ENCODE measurements at places on chromosomes 16 and 17.

GRCh38 chr17:17999364-18000029, 26.8 kb downstream of the DRC3 start:
- no peak for DNase-seq

GRCh38 chr16:20221208-20221607, 106.1 kb downstream of the GP2 start:
- DNase-seq, result no peak

DNA sequence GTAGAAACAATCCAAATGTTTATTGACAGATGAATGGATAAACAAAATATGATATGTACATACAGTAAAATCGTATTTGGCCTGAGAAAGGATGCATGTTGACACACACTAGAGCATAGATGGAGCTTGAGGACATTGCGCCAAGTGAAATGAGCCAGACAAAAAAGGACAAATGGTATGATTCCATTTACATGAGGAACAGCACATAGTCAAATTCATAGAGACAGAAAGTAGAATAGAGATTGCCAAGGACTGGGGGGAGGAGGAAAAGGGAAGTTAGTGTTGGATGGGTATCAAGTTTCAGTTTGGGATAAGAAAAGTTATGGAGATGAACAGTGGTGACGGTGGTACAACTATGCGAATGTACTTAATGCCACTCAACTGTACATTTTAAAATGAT, 47.9 kb downstream of the COPRS start:
- peak; percentile 80 for DNase-seq

DNA sequence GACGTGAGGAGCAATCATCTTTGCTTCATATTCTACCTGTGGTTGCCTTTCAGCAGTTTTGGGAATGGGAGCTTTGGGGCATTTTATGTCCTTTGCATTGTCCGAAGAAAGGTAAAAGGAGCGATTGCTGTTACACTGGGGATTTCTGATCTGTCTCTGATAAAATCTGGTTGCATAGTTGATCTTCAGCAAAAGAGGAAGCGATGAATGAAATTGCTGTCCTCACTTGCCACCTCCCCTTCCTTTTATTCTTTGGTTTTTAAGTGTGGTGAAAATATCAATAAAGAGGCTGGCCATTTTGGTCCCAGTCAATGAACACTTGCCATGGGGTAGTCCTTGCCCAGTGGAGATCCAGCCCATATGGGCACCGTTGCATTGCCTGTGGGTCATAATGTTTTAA, 236.8 kb downstream of the MSI2 start:
- DNase-seq, result no peak

- DNase-seq, result no peak
Observed at GRCh38 chr16:51658531-51658930, 507.5 kb upstream of the SALL1 start.

DNA sequence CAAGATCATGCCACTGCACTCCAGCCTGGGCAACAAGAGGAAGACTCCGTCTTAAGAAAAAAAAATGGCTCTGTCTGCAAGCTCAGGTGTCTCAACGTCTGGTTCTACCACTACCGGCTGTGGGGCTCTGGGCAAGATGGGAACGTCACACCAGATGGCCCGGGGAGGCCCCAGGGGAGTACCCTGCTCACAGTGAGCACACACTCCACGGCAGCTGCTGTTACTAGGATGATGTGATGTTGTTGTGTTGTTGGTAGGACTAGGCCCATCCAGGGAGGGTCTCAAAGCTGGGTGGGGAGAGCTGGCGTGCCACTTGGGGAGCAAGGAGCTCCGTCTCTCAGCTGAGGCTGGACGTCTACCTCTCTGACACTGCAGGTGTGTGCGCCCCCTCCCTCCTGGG, 9.4 kb upstream of the NPTX1 start:
- DNase-seq, result no peak

GRCh38 chr17:74744714-74745547, 3.5 kb upstream of the NHERF1 start:
- DNase-seq, result peak; percentile 69

- no peak for DNase-seq
Observed at GRCh38 chr16:79929260-79929965, 328.9 kb upstream of the MAF start.

- no peak for DNase-seq
Observed at GRCh38 chr16:85753559-85753958, 2.7 kb upstream of the C16orf74 start.

- DNase-seq, result no peak
Observed at GRCh38 chr17:72671016-72671415, 421.5 kb downstream of the SLC39A11 start.

DNA sequence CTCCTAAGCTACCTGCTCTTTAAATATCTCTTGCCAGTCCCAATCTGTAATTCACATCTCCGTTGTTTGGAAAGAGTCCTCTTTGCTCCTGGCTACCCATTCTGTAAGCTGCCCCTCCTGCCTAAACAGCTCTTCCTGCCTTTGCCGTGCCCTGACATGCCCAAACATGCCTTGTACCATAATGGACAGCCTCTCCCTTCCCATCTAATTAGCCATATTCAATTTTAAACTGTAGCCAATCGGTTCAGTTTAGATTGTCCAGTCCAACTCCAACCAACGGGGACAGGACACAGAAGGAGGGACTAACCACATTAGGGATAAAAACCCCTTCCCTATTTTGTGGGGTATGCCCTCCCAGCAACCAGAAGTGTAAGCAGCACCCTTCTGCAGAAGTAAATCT, 30.6 kb upstream of the CLEC3A start:
- DNase-seq, result no peak

DNA sequence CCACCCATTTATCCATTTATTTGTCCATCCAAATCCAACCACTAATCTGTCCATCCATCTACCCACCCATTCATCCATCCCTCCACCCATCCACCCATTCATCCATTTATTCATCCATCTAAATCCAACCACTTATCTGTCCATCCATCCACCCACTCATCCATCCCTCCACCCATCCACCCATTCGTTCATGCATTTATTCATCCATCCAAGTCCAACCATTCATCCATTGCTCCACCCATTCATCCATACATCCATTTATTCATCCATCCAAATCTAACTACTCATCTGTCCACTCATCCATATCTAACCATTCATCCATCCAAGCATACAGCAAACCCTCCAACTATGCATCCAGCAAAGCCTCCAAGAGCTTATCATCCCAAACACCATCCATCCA, 267.3 kb downstream of the XYLT1 start:
- DNase-seq, result no peak

DNA sequence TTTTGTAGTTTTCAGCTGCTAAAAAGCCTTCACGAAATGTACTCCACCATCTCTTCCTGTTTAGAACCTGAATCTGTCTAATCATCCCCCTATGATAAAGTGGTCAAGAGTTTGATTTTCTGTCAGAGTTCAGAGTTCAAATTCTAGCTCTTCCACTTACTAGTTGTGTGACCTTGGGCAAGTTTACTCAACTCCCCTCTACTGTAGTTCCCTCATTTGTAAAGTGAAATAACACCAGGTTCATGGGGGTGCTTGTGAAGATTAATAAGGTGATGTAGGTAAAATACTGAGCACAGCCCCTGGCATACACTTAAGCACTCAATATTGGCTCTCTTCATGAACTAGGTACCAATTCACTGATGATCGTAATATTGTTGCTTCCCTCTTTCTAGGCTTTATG, 1.2 kb upstream of the CDC6 start:
- no peak for DNase-seq

All from fibroblast of the aortic adventitia (primary cell).